BJ (cell line): ENCODE measurements at places on chromosomes 6 and 20. TPM values are rescaled to one million over a fixed set of nuclear protein-coding genes. Genes with fewer than 3 reads are reported as not detected.
A peak's percentile ranks its signal among the peaks of the same experiment; 100 is the strongest.

- no peak for DNase-seq
Measured at GRCh38 chr6:135004399-135004798, 50.2 kb downstream of the HBS1L start.

DNA sequence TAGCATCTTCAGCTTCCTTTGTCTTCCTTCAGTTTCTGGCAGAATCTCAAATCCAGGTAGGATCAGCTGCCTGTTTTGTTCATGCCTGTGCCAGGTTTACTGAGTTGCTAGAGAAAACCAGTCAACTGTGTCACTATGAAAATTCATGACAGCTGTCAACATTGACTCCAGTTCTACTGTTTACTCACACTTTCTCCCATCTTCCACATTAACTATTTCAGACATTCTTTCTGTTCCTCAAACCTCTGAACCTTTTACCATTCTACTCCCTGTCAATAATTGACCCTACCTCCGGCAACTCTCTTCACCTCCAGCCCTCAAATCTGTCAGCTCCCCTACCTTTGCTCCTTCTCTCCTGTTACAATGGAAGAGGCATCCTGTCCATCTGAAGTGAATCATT lies 8.5 kb downstream of the ENPP4 start:
- DNase-seq: no peak

- DNase-seq: no peak
Measured at GRCh38 chr6:43127877-43128276, 43.2 kb upstream of the SRF start.

DNA sequence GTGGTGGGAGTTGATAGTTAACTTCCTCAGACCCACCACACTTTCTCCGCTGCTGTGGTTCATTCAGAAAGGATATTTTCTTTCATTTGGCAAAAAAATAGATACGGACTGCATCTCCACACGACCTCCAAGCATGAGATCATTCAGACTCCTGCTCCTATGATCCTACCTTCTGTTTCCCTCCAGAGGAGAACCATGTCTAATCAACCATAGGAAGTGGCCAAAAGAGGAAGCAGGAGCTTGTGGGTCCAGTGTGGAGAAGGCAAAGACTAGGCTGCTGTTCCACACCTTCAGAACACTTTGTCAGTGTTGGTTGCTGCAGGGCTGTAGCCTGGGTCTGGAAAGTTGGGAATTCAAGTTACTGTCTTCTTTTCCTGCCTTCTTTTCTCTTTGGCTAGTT lies 10.6 kb upstream of the KIF13A start:
- DNase-seq: no peak

- DNase-seq: no peak
Measured at GRCh38 chr6:165325609-165326008, 16.2 kb upstream of the C6orf118 start.

DNA sequence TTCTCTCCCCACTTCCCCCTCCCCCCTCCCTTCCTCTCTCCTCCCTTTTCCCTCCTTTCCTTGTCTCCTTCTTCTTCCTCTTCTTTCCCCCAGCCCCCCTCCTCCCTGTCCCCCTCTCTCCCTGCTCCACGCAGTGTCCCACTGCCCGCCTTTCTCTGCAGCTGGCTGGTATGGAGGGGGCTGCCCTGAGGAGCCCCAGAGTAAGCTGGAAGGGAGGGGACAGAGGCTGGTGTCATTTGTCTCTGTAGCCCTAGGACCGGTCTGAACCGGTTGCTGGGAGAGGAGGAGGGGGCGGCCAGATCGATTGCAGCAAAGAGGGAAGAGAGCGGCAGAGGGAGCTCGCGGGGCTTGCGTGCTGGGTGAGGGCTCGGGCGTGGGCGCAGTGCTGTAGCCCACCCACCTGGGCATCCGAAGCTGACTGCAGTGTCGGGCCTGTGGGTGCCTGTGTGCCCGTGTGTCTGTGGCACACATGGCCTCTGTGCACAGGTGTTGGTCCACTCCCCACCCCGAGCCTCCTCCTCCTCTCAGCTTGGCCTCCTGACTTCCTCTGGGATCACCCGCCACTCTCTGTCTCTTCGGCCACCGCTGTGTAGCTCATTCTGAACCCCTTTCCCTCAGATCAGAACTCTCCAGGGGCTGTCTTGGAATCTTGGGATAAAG lies 50.6 kb downstream of the SRC start:
- DNase-seq: no peak

DNA sequence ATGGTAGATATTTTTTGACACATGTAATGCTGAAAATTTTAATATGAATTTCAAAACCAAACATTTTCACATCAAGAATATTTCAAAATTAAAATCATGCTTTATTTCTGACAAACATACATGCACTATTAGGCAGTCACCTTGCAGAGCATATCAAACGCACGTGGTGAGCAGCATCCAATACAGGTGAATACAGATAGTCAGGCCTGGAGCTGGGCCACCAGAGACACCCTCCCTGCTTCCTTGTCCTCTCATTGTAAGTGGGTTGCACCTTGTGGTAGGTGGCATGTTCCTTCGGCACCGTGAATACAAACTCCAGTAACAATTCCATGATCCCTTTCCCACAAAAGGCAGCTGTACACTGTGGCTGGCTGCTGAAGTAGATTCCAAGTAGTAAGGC lies 8.9 kb downstream of the REV3L start:
- DNase-seq: no peak

- DNase-seq: no peak
Measured at GRCh38 chr20:8250539-8251200, 118.6 kb downstream of the PLCB1 start.

GRCh38 chr20:4102381-4102780 lies 87.0 kb upstream of the RNF24 start:
- no peak for DNase-seq

- no peak for DNase-seq
Measured at GRCh38 chr20:32218156-32218900, 10.6 kb downstream of the POFUT1 start.

GRCh38 chr20:10307359-10307735 lies 88.7 kb downstream of the SNAP25 start:
- no peak for DNase-seq

DNA sequence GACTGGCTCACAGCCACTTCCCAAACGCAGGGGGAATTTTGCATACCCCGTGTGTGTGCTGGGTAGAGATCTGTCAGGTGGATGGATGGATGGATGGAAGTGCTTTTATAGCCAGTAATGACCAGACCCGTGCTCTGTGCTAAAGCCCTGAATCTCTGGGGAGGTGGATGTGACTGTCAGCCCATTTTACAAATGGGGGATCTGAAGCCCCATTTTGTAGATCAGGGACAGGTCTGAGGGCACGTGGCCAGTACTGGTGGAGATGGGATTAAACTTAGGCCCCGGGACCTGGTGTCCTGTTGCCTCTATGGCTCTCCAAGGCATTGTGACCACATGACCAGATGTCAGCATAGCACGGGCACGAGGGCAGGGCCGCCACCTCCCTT lies 38.2 kb upstream of the ZBP1 start:
- no peak for DNase-seq

DNA sequence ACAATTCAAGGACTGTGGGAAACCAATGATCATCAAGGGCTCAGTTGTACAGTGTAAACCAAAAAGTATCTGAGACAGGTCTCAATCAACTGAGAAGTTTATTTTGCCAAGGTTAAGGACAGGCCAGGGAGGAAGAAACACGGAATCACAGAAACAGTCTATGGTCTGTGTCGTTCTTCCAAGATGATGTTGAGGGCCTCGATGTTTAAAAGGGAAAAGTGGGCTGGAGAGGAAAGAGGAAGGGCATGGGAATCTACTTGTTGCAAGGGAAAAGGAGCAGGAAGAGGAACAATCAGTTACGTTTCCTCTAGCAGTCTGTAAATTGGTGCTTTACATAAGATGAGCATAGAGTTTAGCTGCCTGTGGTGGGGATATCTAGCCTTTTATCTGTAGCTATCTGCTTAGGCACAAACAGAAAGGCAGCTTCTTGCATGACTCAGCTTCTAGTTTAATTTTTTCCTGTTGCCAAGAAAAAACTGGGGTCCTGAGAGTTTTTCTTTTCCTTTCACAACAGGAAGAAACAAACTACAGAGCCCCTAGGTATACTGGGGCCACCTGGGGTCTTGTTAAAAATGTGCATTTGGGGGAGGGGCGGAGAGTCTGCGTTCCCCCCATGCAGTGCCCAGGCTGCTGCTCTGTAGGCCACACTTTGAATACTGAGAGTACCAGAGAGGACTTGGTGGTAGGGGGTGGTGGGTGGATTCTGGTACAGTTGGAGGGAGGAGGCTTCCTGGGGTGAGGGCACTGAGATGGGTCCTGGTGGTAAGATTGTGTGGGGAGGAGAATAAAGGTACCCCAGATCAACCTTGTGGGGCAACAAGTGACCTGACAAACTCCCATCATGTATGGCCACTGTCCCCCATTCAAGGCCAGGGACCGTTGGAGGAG lies 35.3 kb upstream of the EZR start:
- peak; percentile 19 for DNase-seq

GRCh38 chr20:22974354-22974753 lies 60.8 kb upstream of the SSTR4 start:
- DNase-seq: no peak

OVOL2 gene
- not detected in 2 replicates for polyA plus RNA-seq

OR2H2 gene
- polyA plus RNA-seq: not detected in 2 replicates

FOXC1 gene
- 7.6 and 7.8 TPM in 2 replicates for polyA plus RNA-seq

TBXT gene
- not detected in 2 replicates for polyA plus RNA-seq

ZNF512B gene
- polyA plus RNA-seq: 4.6 and 6.0 TPM in 2 replicates

PARD6B gene
- polyA plus RNA-seq: 0.11 and 0.27 TPM in 2 replicates

BPIFA1 gene
- polyA plus RNA-seq: not detected in 2 replicates

HTR1E gene
- polyA plus RNA-seq: not detected in 2 replicates

KCNK15 gene
- polyA plus RNA-seq: 0.58 and 0.82 TPM in 2 replicates

BLOC1S5 gene
- 3.3 and 8.0 TPM in 2 replicates for polyA plus RNA-seq
